ENCODE measurements at places on chromosomes 11 and 22.
A peak's percentile ranks its signal among the peaks of the same experiment; 100 is the strongest.

GRCh38 chr11:93323747-93324146 lies 6.8 kb upstream of the DEUP1 start:
- DNase-seq: no peak

DNA sequence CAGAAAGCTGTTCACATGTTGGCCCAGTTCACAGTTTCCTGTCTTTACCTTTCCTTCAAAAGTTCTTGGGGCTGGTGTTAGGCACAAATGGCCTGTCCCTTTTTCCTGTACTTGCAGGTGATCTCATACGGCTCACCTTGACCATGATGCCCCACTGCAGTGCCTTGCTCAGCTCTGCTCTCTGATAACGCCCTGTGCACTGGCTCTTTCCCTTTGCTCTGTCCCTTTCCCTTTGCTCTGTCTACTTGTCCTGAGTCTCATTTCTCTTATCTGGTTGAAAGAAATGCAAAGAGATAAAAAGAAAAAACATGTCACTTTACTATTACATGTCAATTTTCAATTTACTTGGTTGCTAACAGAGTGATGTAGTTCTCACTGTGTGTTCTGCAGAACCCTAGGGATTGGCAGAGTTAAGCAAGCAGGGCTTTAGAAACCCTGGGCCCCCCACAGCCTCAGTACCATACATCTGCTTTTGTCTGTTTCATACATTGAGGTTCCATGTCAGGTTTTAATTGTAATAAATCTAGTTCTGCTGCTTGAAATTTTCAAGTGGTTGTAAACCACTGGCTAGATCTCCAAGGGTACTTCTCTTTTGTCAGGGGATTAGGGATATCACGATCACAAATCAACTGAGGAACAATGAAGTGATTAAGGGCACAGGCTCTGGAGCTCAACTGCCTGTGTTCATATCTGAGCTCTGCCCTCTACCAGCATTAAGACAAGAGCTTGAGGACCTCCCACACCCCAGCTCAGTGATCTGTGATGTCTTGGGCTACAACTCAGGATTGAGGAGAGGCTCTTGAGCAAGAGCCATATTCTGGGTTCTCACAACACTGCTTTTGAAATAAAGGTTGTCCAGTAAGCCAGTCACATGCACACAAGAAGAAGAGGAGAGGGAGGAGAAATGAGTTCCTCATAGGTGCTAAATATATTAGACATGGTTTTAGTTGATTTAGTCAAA lies 16.3 kb upstream of the SORL1 start:
- no peak for DNase-seq

DNA sequence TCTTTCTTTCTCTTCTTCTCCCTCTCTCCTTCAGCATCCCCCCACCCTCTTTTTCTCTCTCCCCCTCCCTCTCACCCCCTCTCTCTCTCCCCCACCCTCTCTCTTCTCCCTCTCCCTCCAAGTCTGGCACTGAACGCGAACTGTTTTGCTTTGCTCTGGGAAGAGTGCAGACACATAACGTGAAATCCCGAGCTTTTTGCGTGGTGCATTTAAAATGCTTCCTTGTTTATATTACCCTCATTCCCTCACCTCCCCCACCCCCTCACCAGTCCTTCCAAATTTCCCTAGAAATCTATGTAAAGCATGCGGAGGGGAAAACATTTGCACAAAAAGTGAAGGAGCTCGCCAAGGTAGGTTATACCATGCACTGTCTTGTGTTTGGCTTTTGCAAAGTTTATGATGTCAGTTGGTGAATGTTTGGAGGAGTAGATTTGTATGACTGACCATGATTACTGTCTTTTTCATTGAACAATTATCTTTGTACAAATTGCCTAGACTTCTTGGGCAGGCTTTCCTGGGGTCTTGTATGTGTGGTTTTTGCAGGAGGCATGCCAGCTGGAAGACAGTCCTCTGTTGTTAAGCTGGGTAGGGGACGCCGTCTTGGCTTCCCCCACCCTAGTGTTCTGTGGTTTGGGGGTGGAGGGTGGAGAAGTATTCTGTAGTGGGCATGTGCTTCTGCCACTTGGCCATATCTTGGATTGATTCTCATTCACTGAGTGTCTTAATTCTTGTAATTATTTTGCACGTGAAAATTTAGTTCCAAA lies 123.7 kb upstream of the HSD17B12 start:
- DNase-seq: no peak

DNA sequence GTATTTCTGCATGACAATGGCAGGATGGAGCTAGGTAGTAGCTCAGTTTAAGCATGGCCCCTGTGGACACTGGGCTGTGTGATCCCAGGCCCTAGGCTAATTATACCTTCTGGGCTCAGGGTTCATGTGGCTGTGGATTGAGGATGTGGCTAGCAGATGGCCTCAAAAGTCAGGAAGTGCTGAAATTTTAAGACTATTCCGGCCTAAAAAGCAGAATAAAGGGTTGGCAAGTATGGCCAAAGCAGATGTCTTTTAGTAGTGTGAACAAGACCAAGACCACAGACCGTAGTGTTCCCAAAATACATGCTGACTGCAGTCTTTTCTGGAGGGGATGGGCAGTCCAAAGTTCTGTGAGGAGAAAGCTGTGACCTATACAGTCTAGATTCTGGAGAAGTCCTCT lies 115.7 kb upstream of the RAG2 start:
- peak; percentile 22 for DNase-seq

DNA sequence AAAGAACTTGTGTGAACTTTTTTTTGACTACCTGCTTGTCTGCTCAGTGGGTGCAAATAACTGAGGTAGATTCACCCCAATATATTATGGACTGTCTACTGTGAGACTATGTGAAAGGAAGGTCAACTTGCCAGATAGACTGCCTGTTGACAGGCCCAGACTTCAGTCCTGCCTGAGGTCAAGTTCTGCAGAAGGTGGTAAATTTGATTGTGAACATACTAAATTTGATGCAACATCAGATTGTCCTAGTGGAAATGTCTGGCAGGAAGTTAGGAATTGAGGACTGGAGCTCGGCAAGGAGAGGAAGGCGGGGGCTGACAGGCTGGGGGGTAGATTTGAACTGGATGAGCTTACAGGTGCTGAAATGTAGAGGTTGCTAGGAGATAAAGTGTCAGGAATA lies 140.7 kb downstream of the TTC28 start:
- no peak for DNase-seq

DNA sequence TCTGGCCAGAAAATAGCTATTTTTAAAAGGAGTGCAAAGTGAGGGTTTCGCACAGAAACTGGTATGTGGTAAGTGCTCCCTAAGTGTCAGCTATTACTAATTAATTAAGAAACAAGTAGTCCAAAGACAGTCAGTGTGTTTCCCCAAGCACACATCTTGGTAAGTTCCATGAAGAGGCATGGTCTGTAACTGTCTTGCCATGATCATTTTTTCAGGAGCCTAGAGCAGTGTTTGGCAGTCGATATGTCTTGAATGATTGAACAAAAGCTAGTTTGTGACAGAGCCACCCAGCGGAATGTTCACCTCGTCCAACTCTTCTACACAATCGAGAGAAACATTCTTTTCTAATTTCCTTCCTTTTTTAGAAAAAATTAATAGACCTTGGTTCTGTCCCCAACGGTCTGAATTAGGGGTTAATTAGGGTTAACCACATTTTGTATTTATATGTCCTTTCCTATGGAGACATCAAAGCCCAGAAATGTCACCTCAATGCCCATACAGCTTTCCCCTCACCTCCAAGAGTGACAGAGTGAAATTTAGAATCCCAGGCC lies 57.6 kb upstream of the FTH1 start:
- DNase-seq: no peak

- DNase-seq: no peak
Measured at GRCh38 chr11:103844327-103845215, 191.9 kb upstream of the DDI1 start.

DNA sequence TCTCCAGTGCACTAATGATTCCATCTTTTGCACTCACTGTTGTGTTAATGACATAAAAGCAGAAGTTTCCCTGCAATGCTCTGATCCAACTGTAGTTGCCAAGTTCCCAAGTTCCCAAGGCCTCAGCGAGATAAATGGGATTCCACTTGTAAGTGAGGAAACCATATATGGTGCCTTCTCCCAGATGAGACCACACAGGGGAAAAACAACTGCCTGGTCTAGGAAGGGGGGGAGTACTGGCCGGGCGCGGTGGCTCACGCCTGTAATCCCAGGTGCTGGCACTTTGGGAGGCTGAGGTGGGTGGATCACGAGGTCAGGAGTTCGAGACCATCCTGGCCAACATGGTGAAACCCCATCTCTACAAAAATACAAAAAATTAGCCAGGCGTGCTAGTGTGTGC lies 23.3 kb upstream of the RELA start:
- DNase-seq: peak; percentile 13

DNA sequence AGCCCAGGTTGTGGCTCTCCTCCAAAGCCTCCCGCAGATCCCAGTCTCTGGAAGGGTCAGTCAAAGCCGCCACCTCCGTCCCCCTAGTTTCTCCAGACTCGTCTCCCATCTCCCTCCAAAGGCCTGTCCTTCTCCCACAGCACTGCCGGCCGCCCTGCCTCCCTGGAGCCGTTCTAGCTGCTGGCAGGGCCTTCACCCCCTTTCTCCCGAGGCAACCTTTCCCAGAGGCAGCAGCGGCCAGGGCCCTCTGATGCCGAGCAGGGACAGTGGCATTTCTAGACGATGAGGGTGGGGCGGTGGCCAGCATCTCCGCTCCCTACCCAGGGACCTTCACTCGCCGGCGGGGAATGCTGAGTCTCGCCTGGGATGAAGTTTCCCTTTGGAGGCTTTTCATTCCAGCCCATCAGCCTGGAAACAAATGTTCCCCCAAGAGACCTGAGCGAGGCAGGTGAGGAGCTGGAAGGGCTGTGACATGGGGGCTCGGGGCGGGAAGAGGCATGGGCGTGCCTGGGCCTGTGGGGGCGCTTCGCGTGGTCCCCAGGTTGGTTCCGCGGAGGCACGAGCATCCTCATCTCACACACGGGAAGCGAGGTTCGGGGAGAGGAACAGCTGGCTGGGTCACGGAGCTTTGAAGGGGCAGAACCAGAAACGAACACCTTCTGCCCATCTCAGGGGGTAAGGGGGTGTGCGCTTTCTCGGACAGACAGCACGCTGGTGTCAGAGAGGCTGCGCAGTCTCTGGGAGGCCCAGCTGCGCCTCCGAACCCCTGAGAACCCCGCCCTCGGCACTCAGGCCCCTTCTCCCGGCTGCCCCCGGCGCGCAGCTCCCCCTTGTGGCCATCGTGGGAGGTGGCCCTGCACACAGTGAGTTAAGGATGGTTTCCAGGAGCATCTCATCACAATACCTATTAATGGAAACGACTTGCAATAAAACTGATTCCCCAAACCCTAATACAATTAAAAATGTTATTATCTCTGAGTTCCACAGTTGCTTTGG lies 18.1 kb upstream of the KLHL35 start:
- no peak for DNase-seq

DNA sequence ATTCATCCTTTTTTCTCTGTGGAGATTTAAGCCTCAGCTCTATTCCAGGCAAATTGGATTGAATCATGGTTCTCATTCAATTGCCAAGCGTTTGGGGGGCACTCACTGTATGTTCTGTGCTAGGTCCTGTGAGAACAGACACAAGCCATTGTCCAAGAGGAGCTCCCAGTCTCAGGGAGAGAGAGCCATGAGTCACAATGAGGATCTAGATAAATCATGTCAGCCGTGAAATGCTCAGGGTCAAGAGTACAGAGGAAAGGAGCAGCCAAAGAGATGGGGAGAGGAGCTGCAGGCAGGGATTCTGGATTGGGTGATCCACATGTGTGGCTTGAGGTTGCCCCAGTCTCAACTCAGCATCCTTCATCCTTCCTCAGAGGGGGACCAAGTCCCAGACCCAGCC lies 93.6 kb downstream of the FEZ1 start:
- DNase-seq: peak; percentile 61

- DNase-seq: no peak
Measured at GRCh38 chr11:26958005-26958701, 35.8 kb upstream of the FIBIN start.

DNA sequence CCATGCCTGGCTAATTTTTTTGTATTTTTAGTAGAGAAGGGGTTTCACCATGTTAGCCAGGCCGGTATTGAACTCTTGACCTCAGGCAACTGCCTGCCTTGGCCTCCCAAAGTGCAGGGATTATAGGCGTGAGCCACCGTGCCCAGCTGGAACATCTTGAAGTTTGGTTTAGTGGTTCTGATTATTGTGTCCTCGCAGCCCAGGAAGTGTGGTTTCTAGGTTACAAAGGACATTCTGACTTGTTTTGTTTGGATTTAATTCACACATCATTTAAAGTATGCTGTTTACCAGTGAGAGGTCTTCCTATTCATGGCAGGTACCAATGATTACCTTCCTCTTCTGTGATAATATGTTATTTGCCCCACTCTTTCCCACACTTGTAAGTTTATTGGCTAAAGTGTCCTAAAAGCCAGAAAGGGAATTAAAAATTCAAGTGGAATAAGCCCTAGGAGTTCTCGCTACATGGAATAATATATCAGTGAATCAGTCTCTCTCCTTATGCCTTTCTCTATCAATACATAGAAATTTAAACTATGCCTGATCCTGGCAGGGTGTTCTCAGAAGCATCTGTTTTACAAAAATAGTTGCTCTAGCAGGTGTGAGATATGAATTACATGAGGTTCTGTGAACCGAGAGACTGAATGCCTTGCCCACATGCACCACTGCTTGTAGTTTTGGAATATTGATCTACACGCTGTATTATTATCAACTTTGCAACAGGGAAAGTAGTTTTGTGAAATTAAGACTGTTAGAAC lies 263.1 kb downstream of the DDX10 start:
- no peak for DNase-seq

DNA sequence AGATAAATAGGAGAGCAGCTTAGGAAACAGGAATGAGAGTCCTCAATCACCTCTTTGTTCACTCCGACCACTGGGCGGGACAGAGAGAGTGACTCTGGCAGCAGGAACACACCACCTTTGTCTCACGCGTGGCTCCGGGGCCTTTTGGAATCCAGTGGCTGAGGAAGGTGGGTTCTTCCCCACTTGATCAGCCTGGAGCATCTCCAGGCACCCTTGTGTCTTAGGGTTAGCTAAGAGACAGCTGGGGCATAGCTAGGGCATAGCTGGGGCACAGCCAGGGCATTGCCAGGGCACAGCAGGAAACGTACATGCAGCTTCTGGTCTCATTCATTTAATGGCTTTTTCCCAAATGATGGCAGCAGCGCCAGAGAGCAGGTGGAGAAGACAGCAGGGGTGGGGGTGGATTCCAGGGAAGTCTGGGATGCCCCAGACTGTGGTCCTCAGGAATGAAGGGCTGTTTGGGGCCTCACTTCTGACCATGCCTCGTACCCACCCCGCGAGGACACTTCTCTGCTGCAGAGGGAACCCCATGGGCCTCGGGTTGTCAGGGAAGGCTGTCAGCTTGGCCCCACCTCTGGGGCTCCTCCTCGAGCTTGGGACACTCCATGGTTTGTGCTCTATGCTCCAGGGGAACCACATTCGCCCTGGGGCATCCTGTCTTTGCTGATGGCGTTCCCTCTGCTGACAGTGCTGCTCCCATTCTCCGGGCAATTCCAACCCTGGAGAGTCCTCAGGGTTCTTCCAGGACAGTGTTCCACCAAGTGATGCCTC lies 30.4 kb upstream of the SHANK2 start:
- no peak for DNase-seq

Data from adrenal gland (tissue), 19 donors.